NCI-H2029 (cell line): ENCODE measurements at places on chromosomes 16 and 17.
A peak's percentile ranks its signal among the peaks of the same experiment; 100 is the strongest.

GRCh38 chr17:15414532-15415306, 52.7 kb downstream of the CDRT4 start:
- DNase-seq = peak; percentile 46

GRCh38 chr16:28063591-28064061, at the start of gene GSG1L:
Gene GSG1L, minus strand, starts transcription at chr16:28063714. Its CDS starts 290 bp downstream, at chr16:28063424.
- no peak for DNase-seq

- DNase-seq = no peak
These were observed 19.9 kb upstream of the COL1A1 start for GRCh38 chr17:50221266-50221863.

DNA sequence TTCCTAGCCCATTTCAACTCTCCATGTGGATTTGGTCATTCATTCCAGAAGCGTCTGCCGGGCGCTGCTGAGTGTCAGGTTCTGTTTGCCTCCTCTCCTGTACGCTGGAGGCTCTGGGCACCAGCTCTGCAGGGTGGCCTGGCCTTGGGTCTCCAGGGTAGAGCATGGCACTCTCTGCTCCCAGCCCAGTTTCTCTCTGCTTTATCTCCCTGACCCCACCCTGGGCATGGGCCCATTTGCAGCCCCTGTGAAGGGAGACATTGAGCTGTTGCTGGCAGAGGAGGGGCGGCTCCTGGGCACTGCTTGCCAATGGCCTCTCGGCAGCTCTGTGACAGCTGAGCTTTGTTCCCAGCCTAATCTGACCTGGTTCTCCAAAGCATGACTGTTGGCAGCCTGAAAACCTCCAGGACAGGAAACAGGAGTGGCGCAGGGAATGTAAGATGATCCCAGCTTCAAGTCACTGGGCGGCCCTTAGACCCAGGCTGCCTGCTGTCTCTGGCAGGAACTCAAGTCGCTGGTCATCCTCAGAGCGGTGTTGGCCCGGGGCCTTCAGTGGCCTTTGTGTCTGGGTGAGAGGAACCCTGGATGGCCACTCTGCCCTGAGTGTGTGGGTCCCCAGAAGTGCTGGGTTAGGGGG, 146.8 kb downstream of the SEC14L1 start:
- DNase-seq = peak; percentile 85

- DNase-seq = no peak
These were observed 265.9 kb downstream of the WWOX start for GRCh38 chr16:78365366-78365765.

DNA sequence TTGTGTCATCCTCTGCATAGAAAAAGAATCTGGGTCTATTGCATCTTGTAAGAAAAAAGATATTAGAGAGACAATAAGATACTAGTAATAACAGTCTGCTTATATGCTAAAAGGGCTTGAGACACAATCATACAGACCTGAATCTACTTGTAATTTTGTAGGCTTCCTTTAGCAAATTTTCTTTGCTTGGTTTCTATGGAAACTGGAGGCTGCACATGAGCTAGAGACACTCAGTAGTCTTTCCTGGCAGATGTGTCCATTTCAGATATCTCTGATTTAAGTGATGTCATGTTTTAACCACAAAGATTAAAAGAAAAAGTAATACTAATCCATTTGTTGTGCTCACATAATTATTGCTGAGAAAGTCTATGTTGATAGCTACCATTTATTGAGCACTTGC, 123.9 kb upstream of the GNAO1 start:
- DNase-seq = no peak

- no peak for DNase-seq
These were observed 14.8 kb upstream of the LIMD2 start for GRCh38 chr17:63714550-63715277.

GRCh38 chr17:2975469-2975958, 87.9 kb downstream of the OR1D5 start:
- DNase-seq = no peak

DNA sequence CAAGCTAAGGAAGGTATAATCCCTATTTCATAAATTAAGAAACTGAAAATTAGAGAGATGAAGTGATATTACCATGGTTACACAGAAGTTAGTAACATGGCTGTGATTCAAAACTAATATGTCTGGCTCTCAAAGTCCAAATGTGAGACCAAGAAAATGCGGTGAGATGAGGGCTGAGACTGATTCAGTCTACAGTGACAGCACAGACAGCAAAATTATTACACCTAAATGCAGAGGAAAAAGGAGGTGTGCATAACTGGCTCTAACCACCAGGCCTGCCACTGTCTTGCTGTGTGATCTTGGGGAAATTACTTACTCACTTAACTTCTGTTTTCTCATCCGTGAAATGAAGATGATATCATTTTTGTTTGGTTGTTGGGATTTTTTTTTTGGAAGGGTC, 270.0 kb upstream of the SOX9 start:
- no peak for DNase-seq
